ENCODE measurements at places on chromosomes 11 and 22.

GRCh38 chr22:29707010-29707409, 12.8 kb upstream of the CABP7 start:
- DNase-seq: no peak

- peak; percentile 93 for DNase-seq
Measured at GRCh38 chr11:20367313-20367948, 3.9 kb downstream of the HTATIP2 start.

- no peak for DNase-seq
Measured at GRCh38 chr11:93969925-93970922, 50.9 kb upstream of the HEPHL1 start.

GRCh38 chr11:44725757-44726282, 942 bp upstream of the TSPAN18 start:
- DNase-seq: no peak

DNA sequence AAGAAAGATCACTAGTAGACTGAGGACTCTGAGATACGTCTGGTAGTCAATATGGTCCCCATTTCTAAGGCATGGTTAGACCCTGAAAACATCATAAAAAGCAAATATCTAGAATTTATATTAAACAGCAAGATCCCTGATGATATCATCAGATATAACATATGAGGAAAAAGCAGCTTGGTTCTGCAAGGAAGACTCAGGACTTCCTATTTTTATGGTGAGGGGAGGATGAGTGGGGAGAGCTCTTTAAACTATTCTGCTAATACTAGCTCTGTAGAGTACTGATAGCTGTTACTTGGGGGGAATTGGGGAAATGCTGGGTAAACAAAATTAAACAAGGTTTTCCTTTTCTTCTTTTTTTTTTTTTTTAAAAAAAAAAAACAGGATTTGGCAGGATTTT, 235.8 kb downstream of the SWAP70 start:
- no peak for DNase-seq

DNA sequence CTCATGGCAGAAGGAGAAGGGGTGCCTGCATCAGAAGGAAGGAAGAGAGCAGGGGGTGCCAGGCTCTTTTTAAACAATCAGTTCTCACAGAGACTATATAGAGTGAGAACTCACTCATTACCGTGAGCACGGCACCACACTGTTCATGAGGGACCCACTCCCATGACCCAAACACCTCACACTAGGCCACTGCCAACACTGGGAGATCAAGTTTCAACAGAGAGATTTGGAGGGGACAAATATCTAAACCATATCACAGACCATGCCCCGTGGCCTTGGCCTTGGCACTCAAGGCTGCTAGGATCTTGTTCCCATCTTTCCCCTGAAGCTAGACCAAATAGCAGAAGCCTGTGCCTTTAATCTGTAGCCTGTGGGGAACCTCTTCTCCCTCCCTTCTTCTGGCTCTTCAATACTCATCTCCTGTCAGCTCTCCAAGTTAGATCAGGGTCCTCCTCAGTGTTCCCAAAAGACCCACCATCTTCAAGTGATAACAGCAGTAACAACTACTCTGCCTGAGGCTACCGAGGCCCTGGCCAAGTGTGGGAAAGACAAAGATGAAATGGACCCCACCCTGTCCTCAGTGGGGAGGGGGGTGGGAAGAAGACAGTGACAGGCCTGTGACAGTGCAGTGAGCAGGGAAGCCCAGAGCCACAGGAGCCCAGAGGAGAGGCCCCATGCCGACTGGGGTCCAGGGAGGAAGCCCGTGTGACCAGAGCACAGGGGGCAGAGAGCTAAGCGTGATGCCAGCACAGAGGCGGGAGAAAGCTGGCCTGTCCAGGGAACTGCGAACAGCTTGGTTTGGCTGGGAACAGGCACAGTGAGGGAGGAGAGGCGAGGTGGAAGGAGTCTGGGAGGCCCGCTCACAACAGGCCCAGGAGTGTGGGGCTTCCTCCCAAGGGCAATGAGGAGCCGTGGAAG, 72.6 kb downstream of the MYO7A start:
- DNase-seq: no peak

DNA sequence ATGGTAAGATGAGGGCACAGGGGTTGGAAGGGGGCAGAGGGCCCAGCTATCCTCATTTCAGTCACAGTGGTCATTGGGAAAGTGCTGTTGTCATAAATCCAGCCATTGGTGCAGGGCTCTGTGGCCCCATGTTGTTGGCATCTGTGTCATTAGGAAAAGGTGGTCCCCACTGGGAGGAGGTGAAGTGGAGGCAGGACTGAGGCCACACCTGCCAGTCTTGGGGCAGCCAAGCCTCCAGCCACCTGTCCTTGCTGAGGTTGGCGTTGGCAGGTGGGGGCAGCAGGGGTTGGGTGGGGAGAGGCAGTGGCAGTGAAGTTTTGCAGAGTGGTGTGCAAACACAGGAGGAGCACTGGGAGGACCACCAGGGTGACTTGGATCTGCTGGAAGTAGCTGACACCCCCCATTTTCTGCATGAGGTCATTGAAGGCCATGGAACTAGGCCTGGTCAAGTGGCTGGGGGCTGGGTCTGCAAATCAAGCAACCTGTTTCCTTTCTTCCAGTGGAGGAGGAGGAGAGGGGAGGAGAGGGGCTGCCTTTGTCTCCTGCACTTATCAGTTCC, 25.3 kb downstream of the SLC22A6 start:
- DNase-seq: no peak

GRCh38 chr11:111562692-111563389, 22.3 kb downstream of the LAYN start:
- no peak for DNase-seq

GRCh38 chr22:37607010-37607934, 1.4 kb upstream of the GGA1 start:
- DNase-seq: peak; percentile 55

DNA sequence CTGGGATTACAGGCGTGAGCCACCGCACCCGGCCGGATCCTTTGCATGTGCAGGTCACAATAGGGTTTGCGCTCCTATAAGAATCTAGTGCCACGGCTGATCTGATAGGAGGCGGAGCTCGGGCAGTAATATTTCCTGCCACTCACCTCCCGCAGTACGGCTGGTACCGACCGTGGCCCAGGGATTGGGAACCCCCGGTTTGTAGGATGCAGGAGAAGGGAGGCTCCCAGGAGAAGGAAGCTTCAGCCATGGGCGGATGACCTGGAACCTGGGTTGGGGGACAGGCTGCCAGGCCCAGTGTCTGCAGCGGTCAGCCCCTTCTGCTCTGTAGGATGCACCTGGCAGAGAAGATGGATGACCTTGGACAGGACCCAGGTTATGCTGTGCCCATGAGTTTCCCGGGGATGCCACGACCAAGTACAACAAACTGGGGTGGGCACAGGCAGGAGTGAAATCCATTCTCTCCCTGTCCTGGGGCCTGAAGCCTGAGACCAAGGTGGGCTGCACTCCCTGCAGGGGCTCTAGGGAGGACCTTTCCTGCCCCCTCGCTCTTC, 818.9 kb downstream of the BRD1 start:
- no peak for DNase-seq

GRCh38 chr11:62071408-62071807, 52.4 kb upstream of the INCENP start:
- no peak for DNase-seq

- DNase-seq: no peak
Measured at GRCh38 chr11:3605771-3606203, 36.0 kb downstream of the ART5 start.

GRCh38 chr22:43848366-43849171, 13.7 kb downstream of the SULT4A1 start:
- DNase-seq: peak; percentile 27

DNA sequence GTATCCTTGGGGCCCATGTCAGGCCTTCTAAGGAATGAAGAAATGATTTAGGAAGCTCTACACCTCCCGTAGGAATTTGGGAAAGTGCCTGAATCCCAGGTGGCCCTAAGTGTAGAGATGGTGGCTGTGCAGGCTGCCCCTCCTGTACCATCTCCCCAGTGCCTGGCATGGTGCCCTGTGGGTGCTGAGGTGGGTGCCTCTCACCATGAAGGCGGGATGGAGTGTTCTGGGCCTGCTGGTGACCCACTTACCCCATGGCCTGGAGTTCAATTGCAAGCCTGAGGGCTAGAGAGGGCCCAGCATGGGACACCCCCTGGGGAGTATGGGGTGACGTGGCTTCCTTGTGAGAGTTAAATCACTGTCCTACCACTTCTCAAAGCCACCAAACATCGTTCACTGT, 19.8 kb downstream of the SAMM50 start:
- no peak for DNase-seq

- peak; percentile 57 for DNase-seq
Measured at GRCh38 chr22:30968015-30968923, at the start of gene MORC2. Gene MORC2 (minus strand): TSS chr22:30968774. CDS start chr22:30967889, 885 bp downstream.

DNA sequence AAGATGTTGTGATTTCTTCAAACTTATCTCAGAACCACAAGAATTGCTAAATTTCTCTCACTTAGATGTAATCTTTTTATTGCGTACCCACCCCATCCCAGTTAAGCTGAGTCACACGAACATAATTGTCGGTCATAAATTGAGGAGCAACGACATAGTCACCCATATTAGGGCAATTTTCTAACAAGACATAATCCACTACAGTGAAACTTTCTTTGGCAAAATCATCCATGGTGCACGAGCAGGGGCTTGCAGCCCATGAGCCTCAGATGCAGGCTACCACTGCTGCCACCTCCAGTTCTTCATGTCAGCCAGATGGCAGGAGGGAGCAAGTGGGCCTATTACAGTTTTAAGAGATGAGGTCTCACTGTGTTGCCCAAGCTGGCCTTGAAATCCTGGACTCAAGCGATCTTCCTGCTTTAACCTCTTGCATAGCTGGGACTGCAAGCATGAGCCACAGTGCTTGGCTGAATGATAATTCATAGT, 70.3 kb upstream of the GRK2 start:
- peak; percentile 61 for DNase-seq
